A549 (cell line): ENCODE measurements at places on chromosomes 5 and 9. TPM values are rescaled to one million over a fixed set of nuclear protein-coding genes. Genes with fewer than 3 reads are reported as not detected.

PCDHB11 gene
- 0.05 to 0.08 TPM (median 0.07 TPM) in 3 replicates for polyA plus RNA-seq

DNA sequence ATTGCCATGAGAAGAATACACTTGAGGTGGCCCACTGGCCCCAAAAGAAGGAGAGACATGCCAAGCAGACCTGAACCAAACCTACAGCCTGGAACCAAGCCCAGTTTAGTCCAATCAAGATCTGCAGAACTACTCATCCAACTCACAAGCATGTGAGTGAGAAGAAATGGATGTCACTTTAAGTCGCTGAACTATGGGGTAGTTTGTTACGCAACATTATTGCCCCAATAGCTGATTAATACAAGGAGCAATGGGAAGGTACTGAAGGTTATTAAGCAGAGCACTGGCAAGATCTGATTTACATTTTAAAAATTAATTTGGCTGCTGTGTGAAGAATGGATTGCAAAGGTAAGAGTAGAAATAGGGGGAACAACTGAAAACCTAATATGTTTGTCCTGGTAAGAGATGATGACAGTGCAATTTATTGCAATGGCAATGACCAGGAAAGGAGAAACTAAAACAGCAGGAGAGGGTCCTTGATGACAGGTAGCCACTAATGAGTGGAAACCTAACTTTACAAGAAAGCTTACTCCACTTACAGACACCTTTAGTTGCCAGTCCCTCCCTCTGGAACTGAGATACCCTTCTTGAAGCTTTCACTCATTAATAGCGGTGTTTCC lies 132.9 kb upstream of the GRIA1 start:
- no peak for DNase-seq

REEP2 gene
- 5.0 to 6.1 TPM (median 5.1 TPM) in 3 replicates for polyA plus RNA-seq

DMRT3 gene
- not detected in 3 replicates for polyA plus RNA-seq

DNA sequence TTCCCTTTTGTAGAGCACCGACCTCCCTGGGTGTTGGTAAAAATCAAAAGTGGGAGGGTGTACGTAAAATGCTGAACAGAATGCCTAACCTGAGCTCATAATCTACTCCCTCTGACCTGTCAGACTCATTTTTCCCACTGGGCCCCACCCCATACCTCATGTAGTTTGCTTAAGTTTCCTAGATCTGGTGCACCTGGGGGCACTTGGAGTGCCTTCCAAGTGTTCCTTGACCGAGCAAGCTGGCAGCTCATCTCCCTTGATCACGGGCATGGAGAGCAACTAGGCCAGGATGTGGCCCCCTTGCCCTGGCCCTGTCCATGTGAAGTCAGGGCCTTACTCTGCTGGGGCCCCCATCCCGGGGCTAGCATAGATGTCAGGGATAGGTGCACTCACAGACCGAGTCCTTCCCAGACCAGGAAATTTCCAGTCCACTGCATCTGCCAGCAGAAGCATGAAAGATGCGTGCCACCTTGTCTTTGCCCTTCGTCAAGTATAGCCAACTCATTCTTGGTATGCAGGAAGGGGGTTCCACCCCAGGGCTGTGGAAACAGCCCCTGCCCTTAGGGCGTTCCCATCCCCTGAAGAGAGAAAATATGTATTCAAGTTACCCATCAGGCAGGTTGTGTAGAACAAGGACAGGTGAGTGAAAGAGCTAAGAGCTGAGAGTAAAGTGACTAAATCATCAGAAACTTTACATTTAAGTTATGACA lies 41.9 kb downstream of the SLC22A5 start:
- DNase-seq = no peak

DNA sequence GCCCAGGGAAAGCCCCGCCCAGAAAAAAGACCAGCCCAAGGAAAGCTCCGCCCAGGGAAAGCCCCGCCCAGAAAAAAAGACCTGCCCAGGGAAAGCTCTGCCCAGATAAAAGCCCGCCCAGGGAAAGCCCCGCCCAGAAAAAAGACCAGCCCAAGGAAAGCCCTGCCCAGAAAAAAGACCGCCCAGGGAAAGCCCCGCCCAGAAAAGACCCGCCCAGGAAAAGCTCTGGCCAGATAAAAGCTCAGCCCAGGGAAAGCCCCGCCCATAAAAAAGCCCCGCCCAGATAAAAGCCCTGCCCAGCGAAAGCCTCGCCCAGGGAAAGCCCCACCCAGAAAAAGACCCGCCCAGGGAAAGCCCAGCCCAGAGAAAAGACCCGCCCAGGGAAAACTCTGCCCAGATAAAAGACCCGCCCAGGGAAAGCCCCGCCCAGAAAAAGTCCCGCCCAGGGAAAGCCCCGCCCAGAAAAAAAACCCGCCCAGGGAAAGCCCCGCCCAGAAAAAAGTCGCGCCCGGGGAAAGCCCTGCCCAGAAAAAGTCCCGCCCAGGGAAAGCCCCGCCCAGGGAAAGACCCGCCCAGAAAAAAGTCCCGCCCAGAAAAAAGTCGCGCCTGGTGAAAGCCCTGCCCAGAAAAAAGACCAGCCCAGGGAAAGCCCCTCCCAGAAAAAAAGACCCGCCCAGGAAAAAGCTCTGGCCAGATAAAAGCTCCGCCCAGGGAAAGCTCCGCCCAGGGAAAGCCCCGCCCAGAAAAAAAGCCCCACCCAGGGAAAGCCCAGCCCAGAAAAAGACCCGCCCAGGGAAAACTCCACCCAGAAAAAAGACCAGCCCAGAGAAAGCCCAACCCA lies 11.9 kb downstream of the GRIN1 start:
- peak; percentile 74 for DNase-seq

PCDHB9 gene
- 0.01 to 0.13 TPM (median 0.11 TPM) in 3 replicates for polyA plus RNA-seq

PCDHAC1 gene
- 0.55 to 0.57 TPM (median 0.57 TPM) in 3 replicates for polyA plus RNA-seq

DNA sequence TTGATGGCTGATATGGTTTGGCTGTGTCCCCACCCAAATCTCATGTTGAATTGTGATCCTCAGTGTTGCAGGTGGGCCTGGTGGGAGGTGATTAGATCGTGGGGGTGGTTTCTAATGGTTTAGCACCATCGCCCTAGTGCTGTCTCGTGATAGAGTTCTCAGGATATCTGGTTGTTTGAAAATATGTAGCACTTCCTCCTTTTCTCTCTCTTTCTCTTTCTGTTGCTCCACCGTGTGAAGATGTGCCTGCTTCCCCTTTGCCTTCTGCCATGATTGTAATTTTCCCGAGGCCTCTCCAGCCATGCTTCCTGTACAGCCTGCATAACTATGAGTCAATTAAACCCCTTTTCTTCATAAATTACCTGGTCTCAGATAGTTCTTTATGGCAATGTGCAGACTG lies 111.6 kb downstream of the SREK1 start:
- DNase-seq = no peak

ELOVL7 gene
- 8.2 to 9.1 TPM (median 8.3 TPM) in 3 replicates for polyA plus RNA-seq

IL17B gene
- polyA plus RNA-seq = not detected in 3 replicates

DNA sequence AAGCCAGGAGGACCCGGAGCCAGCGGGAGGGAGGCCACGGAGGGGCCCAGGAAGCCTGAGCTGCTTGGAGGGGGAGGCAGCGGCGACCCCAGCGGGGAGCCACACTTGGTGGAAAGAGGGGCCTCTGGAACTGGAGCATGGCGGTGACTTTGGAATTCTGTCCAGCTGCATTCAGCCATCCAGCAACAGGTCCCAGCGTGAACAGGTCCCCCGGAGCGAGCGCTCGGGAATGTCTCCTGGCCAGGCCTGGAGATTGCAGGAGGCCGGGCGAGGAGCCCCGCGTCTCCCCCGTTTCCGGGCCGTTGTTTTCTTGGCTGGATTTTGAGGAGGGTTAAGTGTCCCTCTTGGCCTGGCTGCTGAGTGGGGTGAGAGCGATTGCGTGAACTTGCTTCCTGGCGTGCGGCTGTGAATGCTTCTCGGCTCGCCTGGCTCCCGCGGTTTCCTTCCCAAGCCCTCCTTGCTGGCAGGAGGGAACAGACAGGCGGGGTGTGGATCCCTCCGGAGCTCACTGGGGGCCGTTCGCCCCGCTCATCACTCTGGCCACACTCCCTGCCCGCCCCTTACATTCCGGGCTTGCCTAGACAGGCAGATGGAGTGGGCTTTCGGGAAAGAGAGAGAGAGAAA lies 125.3 kb upstream of the IRX4 start:
- DNase-seq = no peak

SAXO1 gene
- not detected in 3 replicates for polyA plus RNA-seq
